ENCODE measurements at places on chromosomes 2 and 18.

- DNase-seq: peak; percentile 52
Observed at GRCh38 chr2:173441222-173441621, 86.5 kb downstream of the CDCA7 start.

GRCh38 chr2:7609556-7609955 is 692.3 kb downstream of the RNF144A start:
- no peak for DNase-seq

DNA sequence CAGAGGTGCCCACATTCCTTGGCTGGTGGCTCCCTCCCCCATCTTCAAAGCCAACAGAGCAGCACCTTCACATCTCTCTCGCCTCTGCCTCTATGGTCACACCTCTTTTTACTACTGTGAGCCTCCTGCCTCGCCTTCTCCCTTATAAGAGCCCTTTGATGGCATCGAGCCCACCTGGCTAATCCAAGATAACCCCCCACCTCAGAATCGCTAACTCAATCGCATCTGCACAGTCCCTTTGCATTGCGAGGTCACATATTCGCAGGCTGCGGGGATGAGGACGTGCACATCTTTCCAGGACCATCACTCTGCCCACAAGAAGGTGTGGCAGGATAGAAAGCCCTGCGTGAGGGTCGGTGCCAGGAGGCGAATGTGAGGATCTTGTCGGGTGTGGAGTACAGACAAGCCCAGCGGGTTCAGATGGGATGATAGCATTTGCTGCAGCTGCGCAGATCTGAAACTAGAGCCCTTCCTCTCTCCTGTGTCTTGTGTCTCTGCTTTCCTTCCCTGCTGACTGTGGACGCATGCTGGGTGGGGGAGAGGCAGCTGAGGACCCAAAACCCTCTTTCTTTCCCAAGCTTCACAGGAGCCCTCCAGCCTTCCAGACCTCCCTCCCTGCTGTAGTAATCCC is 148.3 kb upstream of the HDAC4 start:
- no peak for DNase-seq

- no peak for DNase-seq
Observed at GRCh38 chr2:204920776-204921175, 375.5 kb downstream of the PARD3B start.

- DNase-seq: no peak
Observed at GRCh38 chr2:233838251-233838650, 16.1 kb downstream of the HJURP start.

DNA sequence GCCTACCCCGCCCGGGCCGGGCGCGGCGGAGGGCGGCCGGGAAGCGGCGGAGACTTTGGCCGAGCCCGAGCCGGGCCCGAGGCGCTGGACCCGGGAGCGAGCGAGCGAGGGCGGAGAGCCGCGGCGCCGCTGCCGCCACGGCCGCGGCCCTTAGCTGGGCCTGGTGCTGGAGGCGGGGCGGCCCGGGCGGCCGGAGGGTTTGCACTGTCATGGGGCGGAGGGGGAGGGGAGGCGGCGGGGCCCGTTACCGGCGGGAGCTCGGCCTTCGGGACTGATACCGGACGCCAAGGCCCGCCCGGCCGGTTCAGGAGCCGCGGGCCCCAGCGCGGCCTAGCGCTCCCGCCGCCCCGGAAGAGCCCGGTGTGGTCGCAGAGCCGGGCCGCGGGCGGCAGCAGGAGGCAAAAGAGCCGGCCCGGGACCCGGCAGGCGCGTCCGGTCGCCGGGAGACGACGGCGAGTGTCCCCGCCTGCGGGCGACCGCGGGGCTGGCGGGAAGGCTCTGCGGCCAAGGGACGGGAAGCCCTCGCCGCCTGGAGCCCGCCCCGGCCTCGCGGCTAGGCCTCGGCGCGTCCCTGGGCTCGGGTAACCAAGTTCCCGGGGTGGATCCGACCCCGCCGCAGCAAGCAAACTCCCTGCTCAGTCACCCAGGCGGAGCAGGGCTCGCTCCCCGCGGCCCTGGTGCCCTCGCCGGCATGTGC is 697 bp downstream of the KCMF1 start:
- peak; percentile 50 for DNase-seq

DNA sequence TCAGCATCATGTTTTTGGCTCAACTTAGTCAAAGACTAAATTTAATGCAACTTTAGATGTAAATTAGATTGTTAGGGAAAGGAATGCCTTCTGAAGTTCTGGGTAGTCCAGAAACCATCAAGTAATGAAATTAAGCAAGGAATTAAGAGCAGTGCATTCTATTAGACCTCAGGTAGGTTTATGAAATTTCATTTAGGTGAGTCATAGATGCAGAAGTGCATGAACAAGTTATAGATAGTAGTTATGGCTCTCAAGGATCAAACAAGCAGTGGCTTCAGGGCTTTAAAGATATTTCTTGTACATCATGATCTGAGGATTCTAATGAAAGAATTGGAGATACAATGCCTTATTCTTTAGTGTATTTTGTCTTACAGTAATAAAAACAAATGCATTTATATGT is 25.4 kb upstream of the SPOPL start:
- no peak for DNase-seq

- DNase-seq: peak; percentile 28
Observed at GRCh38 chr2:75200140-75201096, 1.1 kb upstream of the TACR1 start.

DNA sequence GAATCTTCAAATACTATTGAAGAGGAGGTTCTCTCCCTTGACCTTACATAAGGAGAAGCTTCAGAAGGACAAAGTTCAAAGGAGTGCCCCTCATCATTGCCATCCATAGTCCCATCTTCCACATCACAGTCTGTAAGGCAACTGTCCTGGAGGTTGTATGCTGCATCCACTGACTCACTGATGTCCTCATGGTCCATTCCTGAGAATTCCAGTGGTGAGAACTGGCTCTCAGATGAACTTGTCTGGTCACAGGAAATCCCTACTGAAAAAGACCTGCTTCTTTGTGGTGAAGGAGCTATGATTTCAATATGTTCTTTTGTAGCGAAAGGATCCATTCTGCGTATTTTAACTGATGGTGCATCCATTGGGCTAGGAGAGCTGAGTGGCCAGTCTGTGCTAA is 52.2 kb downstream of the EIF2AK3 start:
- DNase-seq: no peak

DNA sequence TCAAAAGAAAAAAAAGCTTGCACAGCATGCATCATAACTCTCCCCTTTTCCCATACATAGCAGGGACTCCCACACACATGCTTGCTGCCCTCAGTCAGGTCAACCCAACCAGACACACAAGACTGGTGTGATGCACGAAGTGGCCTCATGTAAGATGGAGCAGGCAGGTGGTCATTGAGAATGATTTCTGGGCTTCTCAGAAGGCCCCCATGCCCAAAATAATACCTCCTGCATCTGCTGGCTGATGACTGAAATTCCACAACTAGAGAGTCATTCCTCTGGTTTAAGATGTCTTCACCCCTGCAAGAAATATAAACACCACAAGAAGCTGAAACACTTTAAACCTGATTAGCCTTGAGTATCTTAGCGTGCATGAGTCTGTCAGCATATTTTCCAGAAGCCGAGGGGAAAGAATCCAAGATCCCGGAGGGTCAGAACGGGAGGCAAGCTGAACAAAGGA is 131.1 kb downstream of the AFF3 start:
- no peak for DNase-seq

DNA sequence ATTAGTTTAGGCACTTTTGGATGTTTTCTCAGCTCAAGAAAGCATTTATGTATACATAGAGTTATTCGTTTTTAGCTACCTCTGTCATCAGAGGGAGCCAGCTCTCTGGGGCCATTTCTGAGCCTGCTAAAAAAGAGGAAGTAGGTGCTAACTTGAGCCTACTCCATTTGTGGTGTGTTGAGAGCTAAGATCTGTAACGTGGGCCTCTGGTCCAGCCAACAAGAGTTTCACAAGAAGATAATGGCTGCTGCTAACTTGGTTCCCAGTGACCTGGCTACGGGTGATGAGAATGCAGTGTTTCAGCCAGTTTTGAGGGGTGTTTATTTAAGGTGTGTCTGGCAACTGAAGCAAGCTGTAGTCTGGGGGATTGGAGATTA is 182.5 kb downstream of the PRKCE start:
- DNase-seq: no peak

DNA sequence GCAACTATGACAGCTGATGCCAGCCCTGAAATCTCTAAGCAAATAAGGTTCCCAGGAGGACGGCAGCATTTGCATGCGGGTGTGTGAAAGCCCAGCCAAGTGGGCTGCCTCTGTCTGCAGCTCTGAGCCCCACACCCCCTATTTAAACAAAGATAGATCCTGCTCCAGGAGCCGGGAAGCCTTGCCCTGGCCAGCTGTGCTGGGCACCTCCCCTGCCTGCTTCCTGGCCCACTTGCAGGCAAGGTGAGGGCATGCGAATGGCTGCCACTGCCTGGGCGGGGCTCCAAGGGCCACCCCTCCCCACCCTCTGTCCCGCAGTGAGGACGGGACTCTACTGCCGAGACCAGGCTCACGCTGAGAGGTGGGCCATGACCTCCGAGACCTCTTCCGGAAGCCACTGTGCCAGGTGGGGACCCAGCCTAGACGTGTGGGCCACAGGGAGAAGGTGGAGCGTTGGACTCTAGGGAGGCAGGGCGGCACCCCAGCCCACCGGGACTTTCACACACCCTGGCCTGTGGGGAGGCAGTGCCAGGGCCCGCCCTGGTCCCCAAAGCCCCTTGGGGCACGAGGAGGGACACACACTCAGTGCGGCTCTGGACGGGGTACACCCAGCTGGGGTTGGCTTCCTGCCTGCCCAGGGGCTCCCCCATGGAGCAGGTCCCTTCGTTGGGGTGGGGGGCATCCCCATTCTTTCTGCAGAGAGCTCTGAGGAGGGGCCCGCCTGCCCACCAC is at the start of gene ANO7:
Gene ANO7 (plus strand): TSS at position 317 of the 732 bp plus-strand sequence. CDS start 1,387 bp downstream, outside the sequence.
- no peak for DNase-seq

- DNase-seq: no peak
Observed at GRCh38 chr2:9102861-9103662, 99.6 kb upstream of the MBOAT2 start.

Measured in HCEC 1CT (cell line).